ENCODE measurements at places on chromosomes 12 and 14. TPM values are rescaled to one million over a fixed set of nuclear protein-coding genes. Genes with fewer than 3 reads are reported as not detected.
A peak's percentile ranks its signal among the peaks of the same experiment; 100 is the strongest.

DNA sequence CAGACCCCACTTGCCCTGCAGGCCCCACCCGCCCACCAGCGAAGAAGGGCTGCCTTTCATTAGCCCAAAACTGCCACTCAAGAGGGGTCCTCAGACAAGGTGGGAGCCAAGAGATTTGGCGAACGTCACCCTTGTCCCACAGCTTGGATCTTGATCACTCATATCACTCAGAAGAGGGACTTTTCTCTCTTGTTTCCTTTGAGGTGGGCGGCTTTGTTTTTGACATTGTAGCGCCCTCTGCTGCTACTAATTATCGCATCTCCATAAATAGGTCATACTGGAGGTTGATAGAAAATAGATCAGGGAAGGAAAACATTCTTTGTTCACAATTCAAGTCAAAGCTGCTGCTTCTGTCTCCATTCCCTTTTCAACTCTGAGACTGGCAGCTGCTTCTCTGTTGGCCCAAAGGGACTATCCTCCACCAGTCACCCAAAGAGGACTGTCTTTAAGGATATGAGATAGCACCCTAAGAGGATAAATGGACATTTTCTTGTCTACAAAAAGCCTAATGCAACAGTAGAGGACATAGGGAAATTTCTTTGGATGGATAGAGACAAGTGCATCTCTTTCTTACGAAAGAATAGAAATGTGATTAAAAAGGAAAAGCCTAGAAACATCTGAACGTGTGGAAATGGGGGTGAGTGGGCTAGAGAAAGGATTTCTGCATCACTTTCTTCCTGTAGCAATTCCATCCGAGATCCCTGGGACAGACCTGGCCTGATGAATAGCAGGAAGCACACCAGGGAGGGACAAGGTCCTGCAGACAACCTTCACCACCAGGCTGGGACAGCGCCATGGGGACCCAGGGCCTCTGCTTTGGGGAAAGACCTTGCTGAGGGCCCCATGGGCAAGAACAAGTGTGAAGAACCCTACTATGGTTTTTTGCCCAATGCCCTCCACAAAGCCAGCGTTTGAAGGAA lies 115.8 kb downstream of the DAD1 start:
- DNase-seq = peak; percentile 61

DNA sequence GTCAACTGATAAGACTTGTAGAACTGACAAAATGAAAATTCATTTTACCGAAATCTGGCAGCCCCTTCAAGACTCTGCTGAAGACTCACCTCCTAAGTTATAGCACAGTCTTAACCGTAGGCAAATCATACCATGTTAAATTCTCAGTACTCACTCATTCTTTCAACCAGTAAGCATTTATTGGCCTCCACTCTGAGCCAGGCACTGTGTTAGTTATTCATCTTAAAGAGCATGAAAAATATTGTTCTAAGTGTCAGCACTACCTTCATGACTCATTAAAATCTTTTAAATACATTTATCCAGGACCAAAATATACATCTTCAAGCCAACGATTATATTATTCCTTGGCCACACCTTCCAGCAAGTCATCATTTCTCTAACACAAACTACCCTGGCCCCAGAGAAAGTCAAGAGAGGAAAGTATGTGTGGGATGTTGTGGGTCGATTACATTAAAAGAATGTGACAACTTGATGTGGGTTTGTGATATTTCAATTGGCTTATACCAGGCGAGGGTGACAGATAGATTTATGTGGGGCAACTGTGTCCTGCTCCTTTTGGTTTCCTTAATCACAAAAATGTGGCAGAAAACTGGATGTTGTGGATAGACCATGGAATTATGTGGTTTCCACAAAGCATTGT lies 55.0 kb downstream of the TMEM30B start:
- DNase-seq = no peak

The HOXC12 gene
- total RNA-seq = not detected

GRCh38 chr14:24143511-24143910 lies 2.1 kb upstream of the EMC9 start:
- DNase-seq = no peak

- peak; percentile 52 for DNase-seq
Observed at GRCh38 chr14:23302290-23303225, at the start of gene PPP1R3E. PPP1R3E (minus strand) TSS chr14:23302859; CDS start chr14:23302576, 283 bp downstream.

Measured in lung microvascular endothelial cell (primary cell).